ENCODE measurements at places on chromosomes 5 and 9. TPM values are rescaled to one million over a fixed set of nuclear protein-coding genes. Genes with fewer than 3 reads are reported as not detected.

LMX1B gene
- not detected for total RNA-seq

SNX2 gene
- 67.8 TPM for total RNA-seq

CER1 gene
- total RNA-seq: 2.4 TPM

ACOT12 gene
- total RNA-seq: not detected

STKLD1 gene
- not detected for total RNA-seq

FLT4 gene
- total RNA-seq: 17.3 TPM

- DNase-seq: no peak
Measured at GRCh38 chr5:103373597-103374472, 115.3 kb downstream of the MACIR start.

DNA sequence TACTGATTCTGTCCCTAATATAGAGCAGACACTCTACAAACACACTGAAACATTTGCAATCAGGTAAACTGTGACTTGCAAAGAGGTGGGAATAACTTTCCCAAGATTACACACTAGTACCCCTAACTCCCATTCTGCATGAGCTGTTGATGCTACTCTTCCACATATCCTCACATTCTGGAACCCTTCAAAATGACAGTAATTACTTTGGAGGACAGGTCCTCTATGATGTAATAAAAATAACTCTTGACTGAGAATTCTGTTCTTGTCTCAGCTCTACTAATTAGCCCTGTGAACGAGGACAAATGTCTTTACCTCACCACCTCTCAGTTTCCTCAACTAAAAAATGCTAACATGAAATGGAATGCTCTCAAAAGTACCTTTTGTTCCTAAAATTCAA is 49.5 kb upstream of the JMY start:
- no peak for DNase-seq

DNA sequence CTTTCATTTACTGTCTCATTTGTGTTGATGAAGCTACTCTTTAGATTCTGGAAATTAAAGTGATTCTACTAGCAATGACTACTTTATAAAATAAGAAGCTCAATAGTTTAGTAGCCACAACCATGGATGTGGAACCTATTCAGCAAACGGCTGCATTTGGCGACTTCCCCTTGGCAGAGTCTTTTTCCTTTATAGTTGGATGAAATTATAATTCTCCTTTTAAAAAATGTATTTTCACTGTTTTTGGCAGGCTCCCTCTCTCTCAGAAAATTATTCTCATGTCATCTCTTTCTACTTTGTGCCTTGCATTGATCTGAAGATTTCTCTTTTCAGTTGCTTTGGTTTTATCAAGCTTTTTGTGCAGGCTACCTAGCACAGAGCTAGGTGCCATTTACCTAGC is 50.6 kb upstream of the KCNN2 start:
- DNase-seq: no peak

GRCh38 chr5:68464424-68464823 is 248.9 kb downstream of the PIK3R1 start:
- no peak for DNase-seq

DNA sequence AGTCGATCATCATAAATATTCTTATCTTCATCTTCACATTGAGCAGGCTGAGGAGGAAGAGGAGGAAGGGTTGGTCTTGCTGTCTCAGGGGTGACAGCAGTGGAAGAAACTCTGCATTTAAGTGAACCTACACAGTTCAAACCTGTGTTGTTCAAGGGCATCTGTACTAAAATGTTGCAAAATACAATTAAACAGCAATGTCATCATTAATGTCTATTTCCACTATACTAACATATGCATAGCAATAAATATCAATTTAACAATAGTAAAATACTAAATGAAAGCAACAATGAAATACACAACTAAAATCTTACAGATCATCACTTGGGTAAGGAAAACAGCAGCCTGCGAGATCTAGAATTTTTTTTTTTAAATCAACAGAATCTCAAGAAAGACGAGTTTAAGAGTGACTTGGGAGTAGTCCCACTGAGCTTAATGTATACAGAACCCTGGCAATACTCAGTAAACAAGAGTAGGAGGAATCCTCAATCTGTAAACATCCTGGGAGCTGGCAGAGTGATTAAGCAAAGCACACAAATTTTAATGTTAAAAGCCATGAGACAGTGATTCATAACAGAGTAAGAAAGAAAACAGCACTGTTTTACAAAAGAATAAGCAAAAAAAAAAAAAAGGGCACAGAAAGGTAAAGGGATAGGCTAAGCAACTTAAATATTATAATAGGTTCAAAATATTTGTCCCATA is 10.0 kb downstream of the HOMER1 start:
- DNase-seq: no peak

- no peak for DNase-seq
Measured at GRCh38 chr5:111345731-111346130, 121.5 kb downstream of the CAMK4 start.

DNA sequence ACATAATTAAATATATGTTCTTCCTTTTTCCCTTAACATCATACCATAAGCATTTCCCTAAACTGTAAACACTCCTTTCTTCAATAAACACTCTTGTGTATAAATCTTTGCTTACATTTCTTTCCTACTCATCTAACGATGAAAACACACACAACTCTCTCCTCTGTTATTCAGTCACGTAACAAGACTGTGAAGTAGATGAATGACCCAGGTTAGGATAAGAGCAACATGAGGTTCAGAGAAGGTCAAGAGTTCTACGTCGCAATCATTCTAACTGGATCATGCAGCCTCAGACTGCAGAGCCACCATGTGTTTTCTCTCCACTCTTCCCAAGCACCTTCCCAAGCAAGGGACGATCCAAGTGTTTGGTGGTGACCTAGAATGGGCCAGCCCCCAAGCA is 70.5 kb upstream of the SPTLC1 start:
- no peak for DNase-seq

DNA sequence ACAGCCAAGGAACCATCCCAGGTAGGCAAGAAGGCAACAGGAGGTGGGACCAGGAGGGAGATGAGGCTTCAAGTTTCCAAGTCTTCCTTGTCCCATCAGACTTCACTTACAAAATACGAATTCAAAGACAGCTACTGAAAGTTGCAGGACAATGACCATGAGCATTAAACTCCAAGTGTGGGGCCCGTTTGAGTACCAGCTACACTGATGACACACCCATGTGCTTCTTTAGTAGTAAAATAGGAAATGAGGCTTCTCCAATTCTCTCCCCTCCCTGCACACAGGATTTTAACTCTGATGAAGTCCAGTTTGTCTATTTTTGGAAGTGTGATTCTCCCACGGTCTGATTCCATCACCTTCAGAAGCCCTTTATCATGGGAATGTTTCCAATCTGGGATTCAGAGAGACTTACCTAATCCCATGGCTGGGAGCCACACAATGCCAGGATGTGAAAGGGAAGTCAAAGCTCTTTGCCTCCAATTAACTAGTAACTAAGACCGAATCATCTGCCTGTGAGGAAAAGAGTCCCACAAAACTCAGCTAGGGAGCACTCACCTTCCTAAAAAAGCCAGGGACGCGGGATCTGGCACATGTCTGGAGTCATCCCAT is 222.8 kb upstream of the MSX2 start:
- no peak for DNase-seq

DNA sequence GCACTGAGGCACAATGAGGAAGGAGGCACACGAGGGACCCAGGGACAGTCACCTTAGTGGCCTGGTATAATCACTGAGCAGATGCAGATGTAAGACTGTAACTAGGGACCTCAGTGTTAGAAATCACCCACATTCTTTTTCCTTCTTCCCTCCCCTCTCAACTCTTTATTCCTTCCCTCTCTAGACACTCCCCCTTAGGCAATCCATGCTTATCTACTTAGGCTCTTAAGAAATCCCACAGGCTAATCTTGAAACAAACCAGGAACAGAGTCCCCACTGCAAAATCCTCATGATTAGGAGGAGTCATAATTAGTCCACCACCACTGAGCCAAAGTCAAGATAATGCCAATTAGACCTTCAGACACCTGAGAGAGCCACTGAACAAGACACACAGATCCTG is 84.7 kb downstream of the ELAVL2 start:
- DNase-seq: peak; percentile 36

GRCh38 chr5:56071470-56071869 is 76.7 kb upstream of the IL6ST start:
- DNase-seq: no peak

DNA sequence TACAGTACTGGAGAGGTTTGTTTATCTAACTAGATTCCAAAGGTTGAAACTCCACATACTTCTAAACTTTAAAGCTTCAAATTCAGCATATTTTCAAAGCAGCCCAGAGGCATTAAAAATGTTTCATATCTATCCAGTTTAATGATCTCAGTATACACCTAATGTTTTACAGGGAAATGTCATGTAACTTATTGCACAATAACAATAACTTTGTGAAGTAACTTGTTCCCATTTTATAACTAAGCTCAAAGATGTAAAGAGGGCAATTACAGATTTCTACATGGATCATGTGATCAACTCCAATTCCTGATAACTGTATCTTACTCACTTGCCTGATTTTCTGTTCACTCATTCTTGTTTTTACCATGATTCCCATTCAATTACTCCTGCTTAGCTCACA is 610.0 kb downstream of the TAF11L14 start:
- no peak for DNase-seq

GRCh38 chr5:128844354-128844923 is 120.8 kb upstream of the SLC27A6 start:
- DNase-seq: peak; percentile 43

- DNase-seq: no peak
Measured at GRCh38 chr9:13110766-13111417, 168.6 kb downstream of the MPDZ start.

DNA sequence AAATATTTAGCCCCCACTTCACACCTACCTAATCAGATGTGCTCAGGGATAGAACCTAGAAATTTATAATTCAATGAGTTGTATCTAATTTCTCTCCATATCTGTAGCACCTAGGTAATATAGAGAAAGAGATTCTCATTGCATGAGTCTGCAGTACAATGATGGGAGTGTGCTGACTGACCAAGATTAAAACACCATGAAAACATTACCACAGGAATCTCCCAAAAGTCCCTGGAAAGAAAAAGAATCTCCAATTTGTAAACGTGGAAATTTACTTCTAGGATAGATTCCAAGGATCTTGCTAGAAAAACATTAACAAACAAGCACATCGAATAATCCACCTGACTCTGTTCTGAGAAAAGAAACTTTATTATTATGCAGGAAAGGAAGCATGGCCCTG is 45.0 kb upstream of the DMRTA1 start:
- no peak for DNase-seq

- no peak for DNase-seq
Measured at GRCh38 chr5:112685931-112686330, 51.8 kb upstream of the APC start.

GRCh38 chr5:9545136-9545991 is 511 bp downstream of the SEMA5A start:
- peak; percentile 63 for DNase-seq

DNA sequence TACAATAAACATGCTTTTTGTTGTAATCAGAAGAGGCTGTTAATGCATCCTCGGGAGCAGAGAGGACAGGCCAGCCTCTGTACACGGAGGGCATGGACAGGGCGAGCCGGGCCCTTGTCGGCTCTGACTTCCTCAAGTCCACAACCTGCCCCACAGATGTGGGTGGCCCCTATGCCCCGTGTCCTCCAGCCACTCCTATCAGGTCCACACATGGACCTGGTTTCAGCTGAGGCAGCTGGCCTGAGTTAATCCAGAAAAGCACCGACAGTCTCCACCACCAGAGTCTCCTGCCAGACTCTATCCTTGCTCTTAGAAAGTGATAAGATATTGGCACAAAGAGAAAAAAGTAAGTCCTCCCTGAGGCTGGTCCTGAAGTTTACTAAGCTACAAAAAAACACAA is 52.4 kb upstream of the PHYKPL start:
- DNase-seq: no peak

GRCh38 chr9:133955821-133956411 is 36.2 kb downstream of the VAV2 start:
- peak; percentile 75 for DNase-seq

GRCh38 chr5:131067636-131068035 is 97.4 kb downstream of the HINT1 start:
- no peak for DNase-seq

GRCh38 chr5:122492675-122493074 is 180.6 kb downstream of the SNCAIP start:
- DNase-seq: peak; percentile 76

DNA sequence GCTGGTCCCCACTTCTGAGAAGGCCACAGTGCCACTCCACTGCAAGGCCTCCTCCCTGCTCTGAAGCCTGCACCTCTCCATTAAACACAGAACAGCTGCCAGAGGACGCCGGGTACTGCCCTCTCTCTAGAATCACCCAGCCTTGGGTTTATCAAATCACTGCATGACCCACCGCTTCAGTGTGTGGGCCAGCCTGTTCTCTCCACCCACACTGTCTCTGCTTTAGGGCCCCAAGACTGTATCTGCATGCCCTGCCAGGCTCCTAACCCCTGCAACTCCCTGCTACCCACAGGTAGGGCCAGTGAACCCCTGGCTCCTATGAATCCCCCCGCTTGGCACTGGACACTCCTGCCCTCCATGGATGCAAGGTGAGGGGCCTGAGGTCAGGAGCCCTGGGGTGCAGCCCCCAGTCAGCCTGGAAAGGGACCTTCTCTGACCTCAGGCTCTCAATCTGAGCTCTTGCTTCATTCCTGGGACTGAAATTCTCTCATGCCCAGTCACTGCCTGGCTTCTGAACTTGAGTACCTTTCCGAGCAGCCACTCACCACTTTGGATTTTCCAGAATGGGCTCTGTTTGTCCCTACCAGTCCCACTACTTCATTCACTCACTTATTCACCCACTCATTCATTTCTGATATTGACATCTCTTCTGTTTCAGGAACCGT is 206.3 kb downstream of the GABBR2 start:
- DNase-seq: no peak

- DNase-seq: no peak
Measured at GRCh38 chr5:73542020-73542419, 23.4 kb downstream of the ANKRA2 start.

DNA sequence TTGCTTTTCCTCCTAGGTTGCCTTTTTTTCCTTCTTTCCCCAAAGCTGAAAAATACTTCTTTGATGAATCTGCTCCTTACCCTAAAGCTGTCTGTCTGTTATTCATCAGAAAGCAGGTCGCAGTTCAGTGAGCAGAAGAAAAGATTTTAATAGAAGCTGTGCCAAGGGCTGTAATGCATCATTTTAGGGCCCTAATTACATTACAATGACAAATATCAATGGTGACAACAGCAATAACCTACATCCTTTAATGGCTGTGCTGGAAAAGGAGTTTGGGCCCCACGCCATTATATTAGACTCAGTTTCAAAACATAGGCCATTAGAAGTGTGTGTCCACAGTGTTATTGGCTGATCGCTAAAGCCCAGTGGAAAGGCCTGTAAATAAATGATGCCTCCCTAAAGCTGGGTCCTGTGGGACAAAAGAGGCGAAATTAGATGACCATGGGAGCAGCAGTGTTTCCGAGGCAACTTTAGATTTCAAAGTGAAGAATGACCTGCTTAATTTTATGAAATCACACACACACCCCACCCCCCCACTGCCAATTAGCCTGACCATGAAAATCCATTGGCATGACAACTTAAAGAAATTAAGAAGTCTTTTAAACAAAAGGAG is 38.4 kb downstream of the TLE4 start:
- no peak for DNase-seq

GRCh38 chr9:87336407-87336806 is 161.3 kb upstream of the DAPK1 start:
- DNase-seq: peak; percentile 16

- no peak for DNase-seq
Measured at GRCh38 chr5:149823375-149823774, 93.3 kb downstream of the PPARGC1B start.

Data from GM23338 (cell line).